ENCODE measurements at places on chromosomes 2 and 18. TPM values are rescaled to one million over a fixed set of nuclear protein-coding genes. Genes with fewer than 3 reads are reported as not detected.

Gene DLX2
- polyA plus RNA-seq = not detected

Gene NETO1
- not detected for polyA plus RNA-seq

- peak; percentile 20 for DNase-seq
Observed at GRCh38 chr2:49616800-49617199, 462.5 kb upstream of the FSHR start.

DNA sequence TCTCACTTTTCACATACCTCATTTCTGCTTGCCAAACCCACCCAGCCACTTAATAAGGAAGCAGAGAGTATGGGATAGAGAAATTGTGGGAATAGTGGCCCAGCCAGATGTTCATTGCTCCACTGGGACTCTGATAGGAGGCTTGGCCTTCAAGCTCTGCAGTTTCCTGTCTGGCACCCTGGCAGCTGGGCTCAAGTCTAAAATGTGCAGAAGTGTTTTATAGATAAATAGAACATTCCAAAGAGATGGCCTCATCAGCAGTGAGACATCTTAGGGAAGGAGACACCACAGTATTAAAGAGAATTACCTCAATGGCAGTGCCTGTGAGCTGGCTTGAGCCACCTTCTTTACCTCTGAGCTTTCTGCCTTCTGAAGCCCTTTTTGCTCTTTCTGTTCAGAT lies 24.7 kb downstream of the COPS7B start:
- no peak for DNase-seq

- no peak for DNase-seq
Observed at GRCh38 chr2:202378662-202379358, 2.7 kb downstream of the BMPR2 start.

- DNase-seq = no peak
Observed at GRCh38 chr2:102003696-102004095, 11.9 kb downstream of the IL1R2 start.

DNA sequence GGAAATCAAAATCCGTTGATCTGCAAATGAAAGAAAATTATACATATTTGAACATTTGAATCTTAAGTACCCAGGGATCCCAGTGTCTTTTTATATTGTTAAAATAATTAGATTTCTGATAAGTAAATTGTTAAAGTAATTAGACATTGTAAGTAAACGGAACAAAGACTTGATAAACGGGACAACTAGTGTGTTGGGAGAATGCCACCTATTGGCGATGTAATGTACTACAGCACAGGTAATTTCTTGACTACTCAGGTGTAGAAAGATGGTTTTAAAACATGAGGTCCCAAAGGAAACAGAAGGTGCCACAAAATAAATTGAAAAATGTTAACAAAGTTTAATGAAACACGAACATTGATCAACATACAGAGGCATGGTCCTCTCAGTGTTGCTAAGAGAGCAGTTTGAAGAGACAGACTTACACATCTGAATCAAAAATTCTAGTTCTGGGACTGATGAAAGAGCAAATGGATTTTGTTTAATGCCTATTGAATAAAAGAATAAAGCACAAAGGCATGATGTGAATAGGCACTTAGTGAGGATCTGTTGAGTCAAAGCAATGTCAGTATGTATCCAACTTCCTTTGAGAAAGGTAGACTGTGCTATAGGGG lies 103.4 kb upstream of the RASGRP3 start:
- DNase-seq = peak; percentile 41

Data from muscle of arm (tissue), 14 donors.